ENCODE measurements at places on chromosomes 1 and 21.

DNA sequence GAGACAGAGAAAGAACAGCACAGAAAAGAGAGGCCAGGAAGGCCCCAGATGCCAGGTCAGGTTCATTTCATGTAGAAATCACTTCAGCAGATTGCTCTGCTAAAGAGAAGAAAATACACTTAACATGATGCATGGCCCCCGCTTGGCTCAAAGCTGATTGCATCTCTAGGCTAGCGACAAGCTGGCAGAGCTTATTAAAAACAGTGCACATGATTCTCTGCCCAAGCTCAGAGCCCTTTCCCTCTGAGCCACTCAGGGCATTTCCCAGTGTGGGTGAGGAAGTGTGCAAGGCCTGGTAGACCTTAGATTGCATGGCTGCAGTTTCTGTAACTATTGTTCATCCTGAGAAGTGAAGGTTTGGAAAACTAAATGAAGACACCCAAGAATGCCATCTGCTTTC is 3.3 kb upstream of the CAPN9 start:
- DNase-seq: no peak

DNA sequence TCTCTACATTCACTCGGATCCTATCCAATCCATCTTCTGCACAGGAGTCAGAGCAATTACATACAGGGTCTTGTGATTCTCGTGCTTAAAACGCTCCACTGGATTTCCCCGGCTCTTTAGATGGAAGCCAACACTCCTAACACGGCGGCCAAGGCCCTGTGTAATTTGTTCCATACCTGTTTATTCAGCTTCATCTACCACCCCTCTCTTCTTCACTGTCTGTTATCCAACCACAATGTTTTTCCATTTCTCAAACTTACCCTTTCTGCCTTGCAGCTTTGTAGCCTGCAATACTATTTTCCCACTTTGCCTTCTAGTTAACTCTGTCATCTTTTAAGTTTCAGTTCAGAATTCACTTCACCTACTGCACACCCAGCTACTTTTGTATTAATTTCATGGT is 249.6 kb upstream of the USP25 start:
- no peak for DNase-seq

DNA sequence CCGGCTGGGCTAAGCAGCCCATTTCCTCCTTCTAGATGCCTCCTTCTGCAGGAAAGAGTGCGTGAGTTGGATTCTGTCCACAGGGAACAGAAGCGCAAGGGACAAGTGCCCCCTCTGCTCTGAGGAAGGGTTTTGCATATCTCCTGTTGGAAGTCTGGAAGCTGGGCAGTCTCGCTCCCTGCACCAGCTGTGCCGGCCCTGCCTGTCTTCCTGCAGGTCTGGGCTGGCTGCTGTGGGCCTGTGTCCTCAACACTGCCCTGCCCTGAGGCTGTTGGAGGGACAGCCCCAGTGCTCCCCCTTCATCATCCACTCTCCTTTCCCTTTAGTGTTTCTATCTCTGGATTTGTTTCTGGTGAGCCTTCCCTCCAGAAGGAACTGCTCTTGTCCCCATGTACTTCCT is 21.8 kb downstream of the ADARB1 start:
- DNase-seq: no peak

DNA sequence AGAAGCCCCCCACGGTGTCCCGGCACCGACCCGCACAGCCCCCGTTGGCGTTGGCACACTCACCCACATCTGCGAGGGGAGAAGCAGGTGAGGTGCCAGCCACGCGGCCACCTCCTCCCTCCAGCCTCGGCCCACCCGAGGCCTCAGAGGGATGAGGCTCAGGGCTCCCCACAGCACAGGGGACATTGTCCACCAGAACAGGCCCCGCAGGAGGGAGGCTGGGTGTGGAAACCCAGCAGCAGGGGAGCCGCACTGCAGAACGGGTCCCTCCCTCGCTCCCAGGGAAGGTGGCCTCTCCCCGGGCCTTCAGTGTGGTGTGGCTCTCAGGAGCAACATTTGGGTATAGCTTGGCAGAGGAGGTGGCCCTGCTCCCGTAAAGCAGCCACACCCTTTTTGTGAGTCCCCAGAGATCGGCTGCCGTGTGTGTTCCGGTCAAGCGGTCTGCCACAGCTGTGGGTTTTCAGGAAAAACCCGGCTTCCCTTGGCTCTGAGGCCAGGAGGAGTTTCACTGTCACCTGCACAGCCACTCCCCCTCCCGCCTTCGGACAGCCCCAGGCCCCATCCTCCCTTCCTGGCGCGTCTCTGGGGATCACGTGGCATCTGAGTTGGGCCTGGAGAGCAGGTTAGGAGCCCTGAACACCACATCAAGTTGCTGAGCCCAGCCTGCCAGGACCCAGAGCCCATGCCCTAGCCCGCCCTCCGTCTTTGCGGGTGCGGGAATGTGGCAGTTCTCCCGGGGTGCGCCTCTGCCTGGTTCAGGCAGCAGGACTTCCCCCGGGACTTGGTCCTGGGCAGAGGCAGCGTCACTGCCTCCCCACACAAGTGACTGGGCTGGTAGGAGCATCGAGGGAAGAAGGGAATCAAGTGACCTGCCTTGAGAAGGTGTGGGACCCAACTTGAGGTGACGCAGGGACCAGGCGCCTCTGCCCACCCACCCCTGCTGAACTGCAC is 64.0 kb downstream of the MEGF6 start:
- no peak for DNase-seq

GRCh38 chr1:221772117-221772516 is 30.2 kb upstream of the DUSP10 start:
- DNase-seq: no peak

- no peak for DNase-seq
Observed at GRCh38 chr1:31706384-31707058, 2.7 kb upstream of the COL16A1 start.

DNA sequence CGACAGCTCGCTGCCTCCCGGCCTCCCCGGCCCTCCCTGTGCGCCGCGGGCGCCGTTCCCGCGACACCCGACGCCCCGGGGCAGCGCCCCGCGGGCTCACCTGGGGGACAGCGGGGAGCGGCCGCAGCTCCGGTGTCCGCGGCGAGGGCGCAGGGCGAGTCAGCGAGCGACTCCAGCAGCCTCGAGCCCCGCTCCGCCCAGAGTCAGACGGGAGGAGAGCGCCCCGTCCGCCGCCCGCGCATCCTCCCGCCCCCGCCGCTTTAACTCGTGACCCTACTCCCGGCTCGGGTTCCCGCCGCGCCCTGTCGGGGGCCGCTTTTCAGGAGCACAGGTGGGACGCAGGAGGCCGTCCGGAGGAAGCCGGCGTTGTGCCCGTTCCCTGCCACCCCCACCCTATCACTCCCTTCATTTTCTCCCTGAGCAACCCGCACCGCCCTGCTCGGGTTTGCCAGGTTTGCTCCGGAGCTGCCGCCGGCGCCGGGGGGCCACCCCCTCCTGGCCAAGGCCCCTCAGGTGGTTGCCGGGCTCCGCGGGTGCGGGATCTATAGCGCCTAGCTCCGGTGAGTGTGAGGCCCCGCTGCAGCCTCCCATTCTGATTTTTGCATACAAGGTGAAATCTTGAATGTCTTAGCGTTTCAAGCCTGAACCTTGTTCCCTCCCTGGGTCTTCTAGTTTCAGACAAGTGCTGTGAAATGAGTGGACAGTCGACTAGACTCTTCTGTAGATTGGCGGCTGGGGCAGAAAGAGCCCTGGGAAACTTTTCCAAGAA is at the start of gene MCOLN3:
Gene MCOLN3 (minus strand): TSS at position 205 of the 769 bp plus-strand sequence. CDS start 3,140 bp downstream, outside the sequence.
- no peak for DNase-seq

DNA sequence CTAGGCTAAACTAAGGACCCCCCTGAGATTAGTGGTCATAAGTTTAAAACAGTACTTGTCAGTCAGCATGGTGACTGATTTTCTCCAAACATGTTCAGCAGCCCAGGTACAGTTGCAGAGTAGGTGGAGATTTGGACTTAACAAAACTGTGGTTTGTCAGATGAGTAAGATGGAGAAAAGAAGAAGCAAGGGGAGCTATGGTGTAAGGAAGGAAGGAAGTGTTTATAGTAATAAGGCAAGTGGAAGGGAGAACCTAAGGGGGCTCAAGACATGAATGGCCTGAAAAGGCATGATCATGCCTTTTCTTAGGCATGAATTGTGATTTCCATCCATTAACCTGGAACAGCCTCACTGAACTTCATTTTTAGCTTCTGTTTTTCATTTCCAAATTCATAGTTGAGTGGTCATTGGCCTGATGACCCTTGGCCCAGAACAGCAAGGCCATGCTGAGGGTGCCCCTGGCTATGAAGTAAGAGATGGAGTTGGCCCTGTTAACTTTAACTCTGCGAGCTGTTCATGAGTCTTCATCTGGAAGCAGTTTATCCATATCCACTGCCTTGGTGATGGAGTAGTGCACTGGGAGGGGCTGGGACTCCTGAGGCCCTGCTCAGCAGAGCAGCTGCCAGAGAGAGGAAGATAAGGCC is 60.7 kb downstream of the LRRC8D start:
- DNase-seq: no peak

DNA sequence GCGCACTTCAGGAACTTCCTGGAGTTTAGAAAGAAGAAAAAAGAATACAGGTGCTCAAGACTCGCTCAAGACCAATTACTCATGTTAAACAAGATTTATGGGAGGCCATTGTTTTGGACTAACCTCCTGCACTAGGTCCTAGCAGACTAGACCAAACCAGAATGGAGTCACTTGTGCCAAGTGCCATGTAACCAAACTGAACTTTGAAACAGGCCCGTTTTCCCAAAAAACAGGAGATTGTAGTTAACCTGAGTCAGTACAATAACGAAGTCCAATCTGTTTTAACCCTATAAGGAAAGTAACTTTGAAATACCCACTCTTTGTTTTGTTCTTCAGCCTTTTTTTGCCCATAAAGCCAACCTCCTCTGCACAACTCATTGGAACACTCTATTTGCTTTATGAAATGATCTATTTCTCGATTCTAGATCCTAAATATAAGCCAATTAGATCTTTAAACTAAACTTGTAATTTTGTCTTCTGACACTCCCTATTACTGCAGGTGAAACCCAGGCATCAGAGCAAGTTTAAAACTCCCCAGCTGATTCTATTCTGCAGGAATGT is 695 bp upstream of the NTPCR start:
- no peak for DNase-seq

DNA sequence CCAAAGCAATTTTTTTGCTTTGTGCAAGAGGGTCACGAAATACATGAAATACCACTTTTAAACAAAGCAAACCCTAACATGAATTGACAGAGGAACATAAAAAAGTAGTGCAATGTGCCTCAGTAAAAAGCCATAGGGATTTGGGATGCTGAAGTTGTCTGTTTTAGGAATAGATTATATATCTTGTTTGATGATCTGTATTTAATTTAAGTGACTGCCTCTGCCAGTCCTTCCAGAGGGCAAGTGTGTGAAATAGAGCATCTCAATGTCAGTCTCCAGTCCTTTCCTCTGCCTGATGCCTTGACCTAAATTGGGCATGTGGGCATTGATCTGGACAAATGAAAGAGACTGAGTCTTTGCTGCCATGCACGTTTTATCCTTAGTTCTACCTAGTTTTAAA is 222.8 kb downstream of the PTPRC start:
- DNase-seq: no peak

DNA sequence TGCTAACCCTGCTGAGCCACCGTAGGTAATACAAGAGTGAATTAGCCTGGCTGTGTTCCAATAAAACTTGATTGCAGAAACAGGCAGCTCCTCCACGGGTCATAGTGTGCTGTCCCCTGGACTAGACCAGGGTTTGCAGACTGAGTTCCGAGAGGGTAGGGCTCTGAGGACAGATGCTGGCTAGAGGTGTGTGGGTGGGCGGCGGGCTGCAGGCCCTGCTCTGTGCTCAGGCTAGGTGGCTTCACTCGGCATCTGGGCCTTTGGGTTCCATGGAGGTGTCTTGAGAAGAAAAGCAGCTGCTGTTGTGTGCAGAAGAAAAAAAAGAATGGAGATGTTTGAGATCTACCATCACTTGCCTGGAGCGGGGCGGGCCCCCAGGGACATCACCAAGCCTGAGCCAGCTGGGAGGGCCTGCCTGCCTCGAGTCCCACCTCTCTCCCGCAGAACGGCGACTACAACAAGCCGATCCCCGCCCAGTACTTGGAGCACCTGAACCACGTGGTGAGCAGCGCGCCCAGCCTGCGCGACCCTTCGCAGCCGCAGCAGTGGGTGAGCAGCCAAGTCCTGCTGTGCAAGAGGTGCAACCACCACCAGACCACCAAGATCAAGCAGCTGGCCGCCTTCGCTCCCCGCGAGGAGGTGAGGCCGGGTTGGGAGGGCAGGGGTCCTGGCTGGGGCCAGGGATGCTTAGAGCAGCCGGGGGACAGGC is 7.9 kb downstream of the TMEM201 start:
- no peak for DNase-seq

- no peak for DNase-seq
Observed at GRCh38 chr1:82485591-82486369, 685.0 kb downstream of the ADGRL2 start.

DNA sequence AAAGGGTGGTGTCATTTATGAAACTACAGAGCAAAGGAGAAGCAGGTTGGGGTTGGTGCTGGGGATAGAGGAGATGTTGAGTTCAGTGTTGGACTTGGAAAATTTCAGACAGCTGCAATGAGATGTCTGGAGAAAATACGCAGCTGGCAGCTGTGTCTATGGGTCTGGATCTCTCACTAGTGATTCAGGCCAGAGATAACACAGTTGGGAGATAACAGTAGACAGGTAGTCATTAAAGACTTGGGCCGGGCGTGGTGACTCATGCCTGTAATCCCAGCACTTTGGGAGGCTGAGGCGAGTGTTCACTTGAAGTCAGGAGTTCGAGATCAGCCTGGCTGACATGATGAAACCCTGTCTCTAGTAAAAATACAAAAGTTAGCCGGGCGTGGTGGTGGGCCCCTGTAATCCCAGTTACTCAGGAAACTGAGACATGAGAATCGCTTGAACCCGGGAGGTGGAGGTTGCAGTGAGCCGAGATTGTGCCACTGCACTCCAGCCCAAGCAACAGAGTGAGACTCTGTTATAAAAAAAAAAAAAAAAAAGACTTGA is 2.5 kb upstream of the TFAP2E start:
- DNase-seq: no peak

DNA sequence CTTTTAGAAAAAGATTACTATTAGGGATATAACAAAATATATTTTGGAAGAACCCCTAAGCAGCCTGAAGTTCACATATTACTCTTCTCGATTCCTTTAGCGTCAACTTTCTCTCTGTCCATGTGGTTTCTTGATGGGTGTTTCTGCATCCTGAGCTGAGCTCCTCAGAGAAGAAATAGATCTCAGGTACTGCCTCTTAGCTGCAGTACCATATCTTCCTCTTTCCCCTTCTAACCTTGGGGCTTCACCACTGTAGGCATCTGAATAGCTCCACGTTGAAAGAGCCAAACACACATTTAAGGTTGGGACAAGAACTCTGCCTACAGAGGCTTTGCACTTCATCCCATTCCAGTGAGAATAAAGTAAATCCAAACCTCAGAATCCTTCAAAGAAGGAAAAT is 59.2 kb downstream of the SAMSN1 start:
- no peak for DNase-seq

GRCh38 chr21:15744926-15745325 is 15.1 kb downstream of the USP25 start:
- DNase-seq: no peak

GRCh38 chr1:14598007-14598497 is 433 bp upstream of the KAZN start:
- no peak for DNase-seq

GRCh38 chr1:214511639-214511998 is 39.8 kb downstream of the PTPN14 start:
- DNase-seq: no peak

Data from stimulated activated CD8-positive, alpha-beta memory T cell treated with anti-CD3 and anti-CD28 coated beads, Interleukin-2, amount 100 ng/mL, for 1 hour (primary cell).